CD4-positive, alpha-beta T cell treated with Interleukin-6 at 100 ng/mL for 8 hours (primary cell): ENCODE measurements at places on chromosomes 12 and 14.

DNA sequence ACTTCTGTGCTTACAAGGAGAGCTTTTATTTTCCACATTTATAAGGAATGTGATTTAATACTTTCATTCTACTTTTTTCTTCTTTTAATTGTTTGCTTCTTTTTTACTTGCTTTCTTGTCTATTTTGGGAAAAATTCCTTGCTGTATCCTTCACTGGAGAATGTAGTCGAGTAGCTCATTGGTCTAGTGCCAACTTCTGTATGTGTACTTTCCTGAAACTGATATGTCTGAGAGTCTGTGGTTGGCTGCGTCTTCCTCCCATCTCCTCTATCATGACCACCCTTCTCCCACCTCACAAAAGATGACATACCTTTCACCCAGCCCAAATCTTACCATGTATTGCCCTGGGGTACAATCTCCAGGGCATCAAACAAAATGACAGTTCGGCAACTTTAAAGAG is 51.8 kb downstream of the MSRB3 start:
- DNase-seq: no peak

GRCh38 chr12:79019672-79020071 is 155.1 kb downstream of the SYT1 start:
- no peak for DNase-seq

- DNase-seq: no peak
Measured at GRCh38 chr14:26265170-26265685, 332.6 kb downstream of the NOVA1 start.

GRCh38 chr12:86456241-86456640 is 200.1 kb upstream of the MGAT4C start:
- no peak for DNase-seq
